ENCODE measurements at places on chromosomes 1 and 21.

- DNase-seq = peak; percentile 66
Observed at GRCh38 chr1:233627376-233627775, 13.5 kb downstream of the KCNK1 start.

DNA sequence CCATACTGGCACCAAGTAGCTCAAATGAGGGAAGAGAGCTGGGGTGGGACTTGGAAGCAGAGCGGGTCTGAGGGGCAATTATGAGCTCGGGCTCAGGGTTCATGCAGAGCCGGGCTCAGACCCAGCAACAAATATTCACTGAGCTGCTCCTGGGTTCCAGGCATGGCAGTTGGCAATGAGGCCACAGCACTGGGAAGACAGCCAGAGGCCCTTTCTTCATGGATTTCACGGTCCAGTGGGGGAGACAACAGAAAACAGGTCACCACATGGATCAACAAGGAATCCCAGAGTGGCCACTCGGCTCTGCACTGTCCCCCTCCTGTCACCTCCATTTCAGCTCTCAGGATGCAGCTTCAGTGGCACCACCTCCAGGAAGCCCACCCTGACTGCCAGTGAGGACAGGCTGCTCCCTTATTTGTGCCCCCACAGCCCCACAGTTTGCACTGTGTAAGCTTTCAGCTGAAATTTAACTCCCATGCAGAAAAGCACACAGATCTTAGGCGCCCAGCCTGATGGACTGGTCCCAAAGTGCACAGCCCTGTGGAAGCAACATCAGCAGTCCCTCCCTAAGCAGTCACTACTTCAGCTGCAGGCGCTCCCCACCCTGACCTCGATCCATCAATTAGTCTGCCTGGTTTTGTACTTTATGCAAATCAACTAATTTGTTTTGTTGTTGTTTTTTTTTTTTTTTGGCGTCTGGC is 22.4 kb downstream of the ARHGEF19 start:
- no peak for DNase-seq

GRCh38 chr1:15007842-15008241 is 145.7 kb upstream of the TMEM51 start:
- no peak for DNase-seq

GRCh38 chr1:40245686-40246085 is 2.1 kb upstream of the TMCO2 start:
- DNase-seq = no peak

DNA sequence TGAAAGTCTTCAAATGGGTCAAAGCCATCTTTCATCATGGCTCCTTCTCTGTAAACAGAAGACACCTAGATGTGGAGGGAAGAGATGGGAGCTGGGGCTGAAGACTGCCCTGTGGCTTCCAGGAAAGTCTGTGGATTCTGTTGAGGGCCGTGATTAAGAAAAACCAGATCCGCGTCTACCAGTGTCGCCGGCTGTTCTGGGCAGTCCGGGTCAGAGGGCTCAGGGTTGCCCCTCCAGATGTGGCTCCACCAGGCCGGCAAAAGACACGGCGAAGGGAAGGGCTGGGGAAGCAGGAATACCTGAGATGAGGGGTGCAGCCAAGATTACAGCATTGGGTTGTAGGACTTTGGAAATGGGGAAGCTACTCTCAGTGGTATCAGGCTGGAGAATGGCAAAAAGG is 162.6 kb downstream of the RHOU start:
- DNase-seq = no peak

- DNase-seq = no peak
Observed at GRCh38 chr1:151944126-151944856, 35.0 kb upstream of the THEM4 start.

- no peak for DNase-seq
Observed at GRCh38 chr1:243354511-243355153, 98.8 kb downstream of the SDCCAG8 start.

DNA sequence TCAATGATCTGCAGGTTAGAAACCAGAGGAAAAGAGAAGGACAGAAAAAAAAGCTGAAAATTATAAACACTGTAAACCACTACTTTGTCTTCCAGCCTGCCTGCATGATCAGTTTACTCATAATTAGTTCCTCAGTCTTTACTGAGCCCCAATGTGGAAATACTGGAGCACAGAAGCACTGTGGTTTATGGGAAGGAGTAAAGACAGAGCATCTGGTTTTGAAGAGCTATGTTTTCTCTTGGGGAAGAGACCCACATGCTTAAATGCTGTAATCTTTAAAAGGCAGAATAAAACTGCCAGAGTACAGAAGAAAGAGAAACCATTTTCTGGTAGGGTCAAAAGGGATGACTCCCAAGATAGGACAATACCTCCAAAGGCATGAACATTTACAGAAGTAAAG is 159.0 kb upstream of the ZNHIT6 start:
- DNase-seq = no peak

GRCh38 chr1:167798952-167799351 is 77.2 kb downstream of the MPZL1 start:
- DNase-seq = no peak

GRCh38 chr1:150615346-150616201 is 13.8 kb downstream of the ENSA start:
- no peak for DNase-seq

- DNase-seq = no peak
Observed at GRCh38 chr1:113779542-113779941, 20.3 kb upstream of the PHTF1 start.

DNA sequence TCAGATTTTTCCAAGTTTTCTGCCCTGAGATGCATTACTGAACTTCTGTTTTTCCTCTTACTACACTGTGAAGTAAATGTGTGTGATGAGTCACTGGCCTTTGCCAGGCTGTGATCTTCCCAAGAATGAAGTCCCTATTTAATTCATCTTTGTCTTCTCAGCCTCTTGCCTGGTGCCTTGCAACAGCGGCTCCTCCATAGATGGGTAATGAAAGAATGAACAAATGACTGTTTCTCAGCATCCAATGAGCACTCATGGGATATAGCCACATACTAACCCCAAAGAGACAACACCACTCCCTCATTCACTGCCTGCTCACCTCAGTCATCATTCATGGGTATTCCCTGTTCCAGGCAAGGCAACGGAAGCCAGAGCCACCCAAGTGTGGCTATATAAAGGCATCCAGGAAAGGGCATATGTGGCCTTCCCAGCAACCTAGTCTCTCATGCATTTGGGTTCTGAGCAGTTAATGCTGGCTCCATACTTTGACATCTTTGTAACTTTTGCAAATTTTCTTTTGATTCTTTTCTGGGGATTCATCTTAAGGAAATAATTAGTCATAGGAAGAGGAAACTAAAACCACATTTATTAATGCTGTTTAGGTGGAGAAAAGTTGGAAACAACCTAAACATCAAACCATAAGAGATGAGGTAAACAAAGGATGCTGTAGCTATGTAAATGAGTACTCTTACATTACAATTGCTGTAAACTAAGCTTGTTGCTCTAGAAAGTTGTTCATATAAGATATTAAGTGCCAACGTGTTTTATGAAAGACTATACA is 71.9 kb downstream of the HIVEP3 start:
- DNase-seq = no peak

DNA sequence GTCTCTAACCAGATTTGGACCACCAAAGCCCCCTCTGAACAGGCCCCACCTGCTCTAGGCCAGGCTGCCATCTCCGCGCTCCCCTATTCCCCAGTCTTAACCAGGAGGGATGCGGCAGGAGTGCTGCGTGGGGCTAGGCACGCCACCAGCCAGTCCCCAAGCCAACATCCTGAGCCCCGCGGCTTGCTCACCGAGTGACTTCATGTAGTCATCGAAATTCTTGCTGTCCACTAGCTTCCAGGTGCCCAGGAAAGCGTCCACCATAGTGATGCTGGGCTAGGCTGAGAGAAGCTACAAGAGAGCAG is 173 bp downstream of the FABP3 start:
- no peak for DNase-seq

DNA sequence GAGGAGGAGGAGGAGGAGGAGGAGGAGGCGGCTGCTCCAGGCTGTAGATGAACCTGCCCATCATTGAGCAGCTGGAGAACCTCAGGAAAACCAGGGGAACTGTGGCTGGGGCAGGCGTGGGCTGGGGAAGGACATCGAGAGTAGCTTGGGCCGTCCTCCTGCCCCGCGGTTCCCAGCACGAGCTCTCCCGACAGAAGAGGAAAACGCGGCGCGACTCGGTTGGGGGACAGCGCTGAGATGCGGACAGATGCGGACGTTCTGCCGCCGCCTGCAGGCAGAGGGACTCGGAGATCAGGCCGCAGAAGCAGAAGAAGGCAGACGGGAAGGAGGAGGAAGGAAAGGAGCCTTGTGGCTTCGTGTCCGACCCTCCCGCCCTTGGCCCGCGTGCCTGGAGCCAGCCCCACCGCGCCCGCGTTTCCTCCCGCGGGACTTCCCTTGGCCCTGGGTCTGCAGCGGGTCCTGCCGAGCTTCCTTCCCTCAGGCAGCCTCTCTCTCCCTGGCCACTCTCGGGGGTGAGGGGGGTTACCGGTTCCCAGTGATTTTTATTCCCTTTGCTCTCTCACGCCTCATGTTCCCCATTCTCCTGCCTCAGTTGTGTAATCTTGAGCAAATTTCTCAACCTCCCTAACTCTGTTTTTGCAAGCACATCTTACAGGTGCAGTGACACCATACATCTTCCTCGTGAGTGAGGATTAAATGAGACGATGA is 1.7 kb upstream of the TNFRSF9 start:
- DNase-seq = peak; percentile 19

- no peak for DNase-seq
Observed at GRCh38 chr1:51594716-51595115, 22.2 kb upstream of the OSBPL9 start.

DNA sequence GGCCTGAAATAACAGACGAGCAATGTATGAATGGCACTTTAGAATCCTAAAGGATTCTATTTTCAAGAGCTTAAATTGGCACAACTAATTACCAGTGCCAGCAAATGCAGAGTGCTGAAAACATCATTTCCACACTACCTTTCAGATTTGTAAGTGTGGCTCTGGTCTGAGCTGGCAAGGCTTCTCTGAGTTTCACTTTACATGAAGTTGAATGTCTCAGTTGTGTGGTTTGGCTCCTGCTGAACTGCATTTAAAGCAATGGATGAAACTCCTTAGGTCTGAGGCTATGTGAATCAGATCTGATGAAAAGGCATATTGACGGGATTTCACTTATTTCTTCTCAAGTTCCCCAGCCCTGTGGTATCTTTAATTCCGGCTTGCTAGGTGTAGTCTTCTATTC is 114.8 kb upstream of the PTGFR start:
- DNase-seq = no peak

DNA sequence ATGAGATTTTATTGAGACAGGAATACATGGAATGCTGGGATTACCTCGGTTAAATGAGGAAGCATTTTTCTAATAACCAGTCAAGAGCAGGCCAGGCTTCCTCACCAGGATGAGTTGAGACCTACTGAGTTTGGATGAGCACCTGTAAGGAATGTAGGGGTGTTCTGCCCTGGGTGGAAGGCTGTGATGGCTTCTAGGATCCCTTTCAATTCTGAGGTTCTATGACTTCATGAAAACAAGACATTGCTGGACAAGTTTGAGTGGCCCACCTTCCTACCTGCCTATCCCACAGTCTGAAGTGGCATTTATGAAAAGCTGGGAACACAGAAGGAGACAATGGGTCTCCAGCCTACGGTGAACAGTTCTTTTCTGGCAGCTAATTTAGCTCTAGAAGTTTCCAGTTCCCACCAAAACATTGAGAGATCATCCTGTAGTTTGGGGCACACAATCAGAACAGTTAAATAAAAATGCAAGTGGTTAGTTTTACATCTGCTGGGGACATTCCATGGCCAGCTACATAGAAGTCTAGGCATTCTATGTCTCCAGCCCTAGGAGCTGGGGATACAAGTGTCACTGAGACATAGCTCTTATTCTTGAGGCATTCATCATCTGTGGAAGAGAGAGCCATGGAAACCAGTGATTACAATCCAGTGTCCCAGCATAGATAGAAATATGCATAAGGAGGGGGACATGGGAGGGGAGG is 51.3 kb upstream of the TSPAN2 start:
- DNase-seq = no peak

DNA sequence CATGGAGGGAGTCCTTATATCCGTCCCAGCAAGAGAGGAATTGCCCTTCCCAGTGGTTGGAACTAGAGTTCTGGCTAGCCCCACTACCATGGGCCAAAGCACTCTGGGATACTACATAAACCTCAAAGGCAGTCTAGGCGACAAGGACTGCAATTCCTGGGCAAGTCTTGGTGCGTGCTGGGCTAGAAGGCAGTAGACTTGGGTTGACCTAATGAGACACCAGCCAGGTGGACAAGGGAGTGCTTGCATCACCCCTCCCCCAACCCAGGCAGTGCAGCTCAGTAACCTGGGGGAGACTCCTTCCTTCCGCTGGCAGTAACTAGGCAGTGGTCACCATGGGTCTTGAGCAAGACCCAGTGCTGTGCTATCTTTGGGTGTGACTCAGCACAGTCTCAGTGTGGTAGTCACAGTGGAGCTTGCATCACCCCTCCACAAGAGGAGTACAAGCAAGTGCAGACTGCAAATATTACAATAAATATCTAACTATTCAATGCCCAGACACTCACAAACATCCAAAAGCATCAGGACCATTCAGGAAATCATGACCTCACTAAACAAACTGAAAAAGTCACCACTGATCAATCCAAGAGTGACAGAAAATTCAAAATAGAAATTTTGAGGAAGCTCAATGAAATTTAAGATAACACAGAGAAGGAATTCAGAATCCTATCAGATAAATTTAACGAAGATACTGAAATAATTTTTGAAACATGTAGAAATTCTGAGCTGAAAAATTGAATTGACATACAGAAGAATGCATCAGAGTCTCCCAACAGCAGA is 84.7 kb upstream of the LYPLAL1 start:
- no peak for DNase-seq

DNA sequence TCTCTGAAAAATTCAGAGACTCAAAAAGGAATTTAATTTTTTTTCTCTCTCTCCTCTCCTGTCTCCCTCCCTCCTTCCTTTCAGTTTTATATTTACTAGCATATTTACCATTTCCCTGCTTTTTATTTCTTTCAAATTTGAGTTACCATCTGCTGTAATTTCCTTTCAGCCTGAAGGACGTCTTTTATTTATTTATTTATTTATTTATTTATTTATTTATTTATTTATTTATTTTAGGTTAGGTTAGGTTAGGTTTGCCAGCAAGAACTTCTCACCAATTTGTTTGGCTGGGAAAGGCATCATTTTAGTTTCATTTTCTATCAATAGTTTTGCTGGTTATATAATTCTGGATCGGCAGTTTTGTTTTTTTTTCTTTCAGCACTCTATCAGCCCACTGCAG is 231.7 kb upstream of the ZRANB2 start:
- DNase-seq = no peak

DNA sequence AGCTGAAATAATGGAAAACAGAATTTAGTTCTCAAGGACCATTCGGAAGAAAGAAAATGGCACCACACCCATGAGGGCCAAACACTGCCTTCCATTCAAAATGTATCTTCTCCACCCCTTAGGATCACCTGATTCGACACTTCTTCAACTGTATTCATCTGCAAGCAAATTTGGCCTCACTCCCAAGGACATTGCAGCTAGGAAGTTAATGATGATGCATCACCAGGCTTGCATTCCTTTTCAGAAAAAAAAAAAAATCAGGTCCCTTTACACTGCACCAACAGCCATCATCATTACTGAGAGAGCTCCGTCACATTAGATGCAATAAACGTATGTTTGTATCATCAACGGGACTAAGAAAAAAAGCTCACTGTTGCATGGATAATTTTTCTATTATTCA is 368.3 kb downstream of the PCP4 start:
- no peak for DNase-seq

- no peak for DNase-seq
Observed at GRCh38 chr1:116201911-116202310, 90.7 kb downstream of the MAB21L3 start.

GRCh38 chr1:37865348-37866120 is 6.1 kb upstream of the MTF1 start:
- DNase-seq = peak; percentile 27
